ENCODE measurements at places on chromosomes 4 and X. TPM values are rescaled to one million over a fixed set of nuclear protein-coding genes. Genes with fewer than 3 reads are reported as not detected.

DNA sequence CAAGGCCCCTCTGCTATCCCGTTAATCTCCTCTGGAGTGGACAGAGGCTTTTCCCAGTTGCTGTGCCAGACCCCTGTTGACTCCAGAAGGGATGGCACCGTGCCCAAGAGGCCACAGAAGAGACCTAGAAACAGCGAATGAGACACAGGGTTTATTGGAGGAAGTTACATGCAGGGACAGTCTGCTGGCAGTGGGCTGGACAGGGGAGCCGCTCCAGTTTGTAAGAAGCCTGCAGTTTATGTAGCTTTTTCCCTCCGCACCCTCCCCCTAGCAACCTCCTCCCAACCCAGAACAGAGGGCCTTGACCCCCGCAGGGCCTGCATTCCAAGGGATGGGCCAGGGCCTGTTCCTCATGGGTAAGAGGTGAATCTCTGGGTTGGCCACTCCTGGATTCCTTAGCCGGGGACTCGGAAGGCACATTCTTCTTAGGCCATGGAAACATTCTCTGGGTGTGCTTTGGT, 216.8 kb upstream of the PSAPL1 start:
- H3K4me1 ChIP-seq: no peaks in the 10 kb centered on the region
- no peaks in the 10 kb centered on the region for H3K36me3 ChIP-seq
- H3K27me3 ChIP-seq: no peaks in the 10 kb centered on the region
- no peak overlapping the region for H3K27ac ChIP-seq

DNA sequence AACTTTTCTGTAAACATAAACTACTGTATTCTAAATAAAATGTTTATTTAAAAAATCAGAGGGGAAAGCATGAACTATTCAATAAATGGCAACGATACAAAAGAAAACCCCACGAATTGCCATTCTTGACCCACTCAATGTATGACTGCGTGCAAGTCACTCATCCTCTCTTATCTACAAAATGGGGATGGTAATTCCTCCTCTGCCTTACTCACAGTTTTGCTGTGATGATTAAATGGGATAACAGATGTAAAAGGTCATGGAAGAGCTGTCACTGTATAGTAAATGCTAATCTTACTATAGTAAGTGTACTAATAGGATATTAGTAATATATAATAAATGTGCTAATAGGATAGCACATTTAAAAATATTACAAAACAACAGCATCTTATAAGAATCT, 173.4 kb downstream of the SCFD2 start:
- no peaks in the 10 kb centered on the region for H3K27me3 ChIP-seq
- H3K4me3 ChIP-seq: no peak overlapping the region
- no peaks in the 10 kb centered on the region for H3K36me3 ChIP-seq
- H3K4me1 ChIP-seq: peaks cover 7% of the 10 kb centered on the region

- no peak for DNase-seq
- H3K4me3 ChIP-seq: no peak overlapping the region
- no peaks in the 10 kb centered on the region for H3K36me3 ChIP-seq
- H3K27ac ChIP-seq: no peak overlapping the region
- H3K4me1 ChIP-seq: peaks cover 7% of the 10 kb centered on the region
Observed at GRCh38 chr4:37528166-37528885, 157.8 kb downstream of the RELL1 start.

DNA sequence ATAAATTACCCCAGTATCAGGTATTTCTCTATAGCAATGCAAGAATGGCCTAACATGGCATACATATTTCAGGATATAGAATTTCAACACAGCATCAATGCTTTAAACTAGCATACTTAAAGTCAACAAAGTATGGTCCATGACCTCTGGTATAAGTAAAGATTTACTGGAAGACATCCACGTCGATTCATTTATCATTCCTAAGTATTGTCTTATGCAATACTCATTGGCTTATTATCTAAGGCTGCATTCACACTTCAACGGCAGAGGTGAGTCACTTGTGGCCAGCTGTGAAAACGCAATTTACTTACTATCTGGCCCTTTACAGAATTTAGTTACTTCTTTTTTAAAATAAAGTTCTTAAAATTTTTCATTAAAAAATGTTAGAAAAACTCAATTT, 42.6 kb downstream of the ADGRA3 start:
- H3K36me3 ChIP-seq: no peaks in the 10 kb centered on the region
- H3K4me3 ChIP-seq: no peak overlapping the region
- H3K4me1 ChIP-seq: no peaks in the 10 kb centered on the region
- no peak overlapping the region for H3K27ac ChIP-seq
- no peak for DNase-seq

GRCh38 chr4:85498068-85498733, 23.3 kb downstream of the ARHGAP24 start:
- H3K4me1 ChIP-seq: peaks cover 29% of the 10 kb centered on the region
- H3K27me3 ChIP-seq: no peaks in the 10 kb centered on the region
- H3K27ac ChIP-seq: peak overlapping the region; percentile 54
- H3K36me3 ChIP-seq: no peaks in the 10 kb centered on the region
- no peak overlapping the region for H3K4me3 ChIP-seq

DNA sequence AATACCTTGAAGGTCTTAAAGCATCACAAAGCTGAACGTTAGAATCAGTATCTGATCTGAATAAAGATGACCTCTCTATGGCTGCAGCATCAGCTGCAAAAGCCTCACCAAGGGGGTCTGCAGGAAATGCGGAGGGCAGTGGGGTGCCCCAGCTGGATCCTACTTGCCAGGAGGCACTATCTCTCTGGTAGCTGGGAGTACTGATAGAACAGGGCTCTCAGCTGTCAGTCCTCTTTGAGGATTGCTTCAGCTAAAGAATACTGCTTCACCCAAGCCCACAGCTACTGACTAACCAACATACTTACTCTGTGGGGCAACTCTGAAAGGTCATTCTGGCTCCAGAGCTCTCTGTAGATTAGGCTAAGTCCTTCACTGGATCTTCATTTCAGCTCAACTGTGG, 112.5 kb upstream of the ZFP42 start:
- no peaks in the 10 kb centered on the region for H3K27me3 ChIP-seq
- no peaks in the 10 kb centered on the region for H3K36me3 ChIP-seq
- H3K4me3 ChIP-seq: no peak overlapping the region
- no peaks in the 10 kb centered on the region for H3K4me1 ChIP-seq
- H3K27ac ChIP-seq: no peak overlapping the region
- no peak for DNase-seq

Gene EDA2R
- total RNA-seq: 1.1 TPM

- no peak overlapping the region for H3K4me3 ChIP-seq
- H3K27me3 ChIP-seq: no peaks in the 10 kb centered on the region
- no peaks in the 10 kb centered on the region for H3K4me1 ChIP-seq
- DNase-seq: no peak
- no peak overlapping the region for H3K27ac ChIP-seq
Observed at GRCh38 chr4:164695650-164696049, 58.3 kb upstream of the SMIM31 start.

GRCh38 chrX:63526863-63527262, 175.7 kb upstream of the SPIN4 start:
- no peak overlapping the region for H3K27ac ChIP-seq
- H3K36me3 ChIP-seq: no peaks in the 10 kb centered on the region
- DNase-seq: no peak
- no peaks in the 10 kb centered on the region for H3K4me1 ChIP-seq
- no peak overlapping the region for H3K4me3 ChIP-seq

Gene HMGN5
- 2.0 TPM for total RNA-seq

Gene TASL
- total RNA-seq: 3.0 TPM

DNA sequence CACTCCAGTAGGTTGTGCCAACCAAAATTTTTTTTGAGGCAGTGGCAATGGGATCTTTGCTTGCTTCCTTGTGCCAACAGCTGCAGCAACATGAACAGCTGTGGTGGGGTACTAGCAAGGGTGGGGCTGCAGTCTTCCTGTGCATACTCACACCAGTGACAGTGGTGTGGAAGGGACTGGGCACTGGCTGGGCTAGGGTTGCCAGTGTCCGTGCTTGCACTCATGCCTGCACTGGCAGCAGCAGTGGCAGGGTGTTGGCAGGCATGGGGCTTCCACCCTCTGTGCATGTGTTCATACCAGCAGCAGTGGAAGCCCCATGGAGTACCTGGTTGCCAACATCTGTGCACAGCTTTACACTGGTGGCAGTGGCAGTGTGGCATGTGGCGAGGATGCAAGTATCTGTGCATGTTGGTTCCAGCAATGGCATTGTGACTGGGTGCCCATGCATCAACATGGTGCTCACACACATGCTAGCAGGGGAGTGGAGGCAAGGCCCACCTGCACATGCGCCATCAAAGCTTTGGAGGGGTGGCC, 1312.6 kb downstream of the PCDH18 start:
- no peaks in the 10 kb centered on the region for H3K4me1 ChIP-seq
- no peak for DNase-seq
- no peaks in the 10 kb centered on the region for H3K27me3 ChIP-seq
- no peak overlapping the region for H3K4me3 ChIP-seq
- no peaks in the 10 kb centered on the region for H3K36me3 ChIP-seq

Gene TMEM185A
- total RNA-seq: 8.6 TPM

GRCh38 chrX:7076245-7076661, 71.3 kb upstream of the STS start:
- H3K4me1 ChIP-seq: peaks cover 10% of the 10 kb centered on the region
- no peak for DNase-seq
- no peaks in the 10 kb centered on the region for H3K27me3 ChIP-seq
- H3K4me3 ChIP-seq: no peak overlapping the region
- H3K27ac ChIP-seq: no peak overlapping the region
- H3K36me3 ChIP-seq: no peaks in the 10 kb centered on the region

DNA sequence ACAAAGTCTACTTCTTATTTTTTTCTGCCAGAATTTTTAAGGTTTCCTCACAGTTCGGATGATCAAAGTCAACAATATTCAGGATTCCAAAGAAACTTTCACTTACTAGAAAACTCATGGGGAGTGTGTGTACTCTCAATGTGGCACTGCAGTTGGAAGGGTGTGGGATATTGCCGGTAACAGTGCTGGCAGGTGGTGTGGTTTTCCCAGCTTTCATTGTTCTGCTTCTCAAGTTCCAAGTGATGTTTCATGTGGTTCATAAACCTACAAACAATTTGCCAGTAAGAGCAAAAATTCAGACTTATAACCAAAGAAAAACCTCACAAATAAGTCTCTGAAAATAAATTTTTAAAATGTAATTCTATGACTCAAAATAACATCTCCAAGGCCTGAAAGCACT, 39.8 kb downstream of the ZNF280C start:
- H3K27ac ChIP-seq: no peak overlapping the region
- no peaks in the 10 kb centered on the region for H3K27me3 ChIP-seq
- no peaks in the 10 kb centered on the region for H3K36me3 ChIP-seq
- DNase-seq: no peak
- H3K4me1 ChIP-seq: no peaks in the 10 kb centered on the region

DNA sequence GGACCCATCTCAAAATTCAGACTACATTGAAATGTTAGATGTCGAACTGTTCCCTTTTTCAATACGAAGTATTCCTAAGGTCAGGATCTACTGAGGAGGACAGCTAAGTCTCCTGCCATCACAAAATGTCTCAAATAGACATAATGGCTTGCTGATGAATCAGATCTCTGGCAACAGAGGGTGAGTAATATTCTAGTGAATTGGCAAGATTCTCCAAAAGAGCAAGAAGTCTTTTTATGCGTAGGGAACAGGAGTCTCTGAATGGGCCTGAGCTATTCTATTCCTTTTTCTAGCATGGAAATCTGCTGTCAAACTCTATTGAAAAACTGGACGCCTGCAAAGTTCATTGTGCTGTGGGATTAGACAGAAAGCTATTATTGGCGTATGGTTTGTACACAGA, 145.4 kb downstream of the FNIP2 start:
- H3K27me3 ChIP-seq: no peaks in the 10 kb centered on the region
- no peak for DNase-seq
- no peak overlapping the region for H3K27ac ChIP-seq

GRCh38 chr4:102757681-102758080, 3.1 kb downstream of the MANBA start:
- H3K27me3 ChIP-seq: no peaks in the 10 kb centered on the region
- H3K27ac ChIP-seq: no peak overlapping the region
- no peak for DNase-seq
- H3K4me1 ChIP-seq: no peaks in the 10 kb centered on the region
- H3K4me3 ChIP-seq: no peak overlapping the region

DNA sequence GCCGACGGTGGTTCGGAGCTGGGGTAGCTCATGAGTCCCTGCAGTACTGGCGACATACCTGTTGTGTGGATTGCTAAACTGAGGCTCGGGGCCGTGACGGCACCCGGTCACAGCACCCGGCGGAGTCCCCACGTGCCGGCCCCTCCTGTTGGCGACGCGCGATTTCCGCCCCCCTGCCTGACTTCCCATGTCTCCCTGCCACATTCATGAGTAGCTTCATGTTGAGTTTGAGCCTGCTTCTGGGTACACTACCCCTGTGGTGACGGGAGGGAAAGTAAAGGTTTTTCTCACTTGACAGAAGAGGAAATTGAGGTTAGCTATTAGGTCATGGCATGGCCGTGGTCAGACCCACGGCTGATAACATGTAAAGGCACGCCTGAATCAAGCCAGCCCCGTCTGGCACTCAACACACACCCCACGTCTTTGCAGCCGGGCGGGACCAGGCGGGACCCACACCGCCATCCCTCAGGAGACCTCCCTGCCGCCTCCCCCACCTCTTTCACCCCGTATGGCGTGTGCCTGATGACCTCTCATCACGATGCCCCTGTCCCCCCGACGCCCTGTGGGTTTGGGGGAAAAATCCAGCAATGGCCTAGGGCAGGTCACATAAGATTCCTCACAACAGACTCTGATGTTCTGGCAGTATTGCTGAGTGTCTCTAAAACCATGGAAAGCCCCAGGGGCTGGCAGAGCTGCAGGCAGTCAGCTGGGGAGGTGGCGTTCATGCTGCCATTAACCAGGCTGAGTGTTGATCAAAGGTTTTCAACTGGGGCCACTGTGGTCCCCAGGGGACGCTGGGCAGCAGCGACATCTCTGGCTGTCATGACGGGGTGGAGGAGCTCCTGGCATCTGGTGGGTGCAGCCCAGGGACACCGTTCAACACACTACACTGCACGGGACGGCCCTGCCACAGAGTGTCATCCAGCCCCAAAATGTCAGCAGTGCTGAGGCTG, 29.2 kb downstream of the P2RY8 start:
- no peak overlapping the region for H3K27ac ChIP-seq
- H3K36me3 ChIP-seq: no peaks in the 10 kb centered on the region
- no peak overlapping the region for H3K4me3 ChIP-seq
- H3K27me3 ChIP-seq: no peaks in the 10 kb centered on the region

Gene RAB9B
- 0.69 TPM for total RNA-seq

DNA sequence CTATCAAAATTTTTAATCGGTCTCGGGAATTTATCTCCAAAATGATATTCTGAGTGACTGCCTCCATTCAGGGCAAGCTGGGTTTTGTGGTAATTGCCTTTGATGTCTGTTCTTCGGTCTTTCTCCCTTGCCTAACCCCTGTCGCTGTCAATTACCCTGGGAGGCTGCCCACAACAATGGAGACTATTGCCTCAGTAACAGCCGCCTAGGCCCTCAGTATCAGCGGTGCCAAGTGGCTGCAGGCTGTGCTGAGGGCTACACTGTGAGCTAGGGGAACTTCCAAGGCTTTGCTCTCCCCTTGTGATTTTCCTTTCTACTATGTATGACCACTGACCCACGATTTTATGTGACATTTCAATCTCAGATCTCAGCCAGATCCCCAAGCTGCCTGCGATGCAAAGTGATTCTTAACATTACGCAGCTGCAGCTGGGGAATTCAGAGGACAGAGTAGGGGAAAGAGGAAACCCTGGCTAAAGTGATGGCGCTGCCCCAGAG, 36.3 kb upstream of the REST start:
- H3K4me3 ChIP-seq: no peak overlapping the region
- H3K27ac ChIP-seq: no peak overlapping the region
- no peaks in the 10 kb centered on the region for H3K36me3 ChIP-seq
- DNase-seq: no peak
- no peaks in the 10 kb centered on the region for H3K4me1 ChIP-seq
- no peaks in the 10 kb centered on the region for H3K27me3 ChIP-seq

GRCh38 chrX:38225093-38225492, 4.4 kb upstream of the SRPX start:
- DNase-seq: no peak
- no peaks in the 10 kb centered on the region for H3K36me3 ChIP-seq
- H3K4me1 ChIP-seq: no peaks in the 10 kb centered on the region
- no peak overlapping the region for H3K4me3 ChIP-seq
- H3K27me3 ChIP-seq: no peaks in the 10 kb centered on the region
- no peak overlapping the region for H3K27ac ChIP-seq
